NCI-H2227 treated with DMSO at 0.1 percent for 48 hours (cell line): ENCODE measurements at places on chromosomes 4 and X.

- no peak for DNase-seq
Measured at GRCh38 chr4:93912146-93912545, 83.6 kb downstream of the ATOH1 start.

GRCh38 chr4:58113126-58113525 is 1002.9 kb upstream of the IGFBP7 start:
- no peak for DNase-seq

DNA sequence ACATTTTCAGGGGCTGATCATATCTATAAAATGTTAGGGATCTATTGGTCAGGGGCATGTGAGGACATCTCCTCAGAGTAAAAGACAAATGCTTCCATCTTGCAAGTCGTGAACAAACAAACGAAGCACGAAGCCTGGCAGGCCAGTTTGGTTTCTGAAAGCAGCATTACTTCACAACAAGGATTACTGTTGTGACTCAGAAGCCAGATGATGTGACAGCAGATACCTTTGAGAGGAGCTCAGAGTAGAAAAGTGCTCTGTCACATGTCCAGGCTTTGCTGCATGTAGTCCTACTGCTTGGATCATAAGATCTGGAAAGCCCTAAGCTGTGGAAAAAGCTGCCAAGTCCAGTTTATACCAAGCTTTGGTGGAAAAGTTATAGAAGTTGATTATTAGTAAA is 1827.2 kb downstream of the ARAP2 start:
- DNase-seq: no peak

DNA sequence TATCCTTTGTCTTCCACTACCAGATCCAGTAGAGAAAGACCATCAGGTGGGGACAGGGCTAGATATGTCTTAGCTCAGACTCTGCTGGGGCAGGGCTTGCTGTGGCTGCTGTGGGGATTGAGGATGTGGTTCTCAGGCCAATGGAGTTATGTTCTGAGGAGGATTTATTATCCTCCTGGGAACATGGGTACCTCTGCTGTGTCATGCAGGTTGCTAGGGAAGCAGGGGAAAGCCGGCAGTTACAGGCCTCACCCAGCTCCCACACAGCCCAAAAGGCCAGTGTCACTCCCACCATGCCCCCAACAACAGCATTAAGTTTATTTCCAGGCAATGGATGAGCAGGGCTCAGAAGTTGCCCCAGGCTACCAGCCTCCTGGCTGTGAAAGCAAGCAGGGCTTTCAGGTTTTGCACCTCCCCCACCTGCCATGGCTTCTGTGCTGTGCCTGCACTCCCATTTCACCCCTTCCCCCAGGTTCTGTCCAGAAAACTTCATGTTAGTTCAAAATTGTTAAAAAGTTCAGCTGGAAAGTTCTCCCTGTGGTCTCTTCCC is 879.9 kb downstream of the ARAP2 start:
- DNase-seq: no peak

GRCh38 chr4:147696866-147697265 is 12.9 kb upstream of the PRMT9 start:
- DNase-seq: no peak

DNA sequence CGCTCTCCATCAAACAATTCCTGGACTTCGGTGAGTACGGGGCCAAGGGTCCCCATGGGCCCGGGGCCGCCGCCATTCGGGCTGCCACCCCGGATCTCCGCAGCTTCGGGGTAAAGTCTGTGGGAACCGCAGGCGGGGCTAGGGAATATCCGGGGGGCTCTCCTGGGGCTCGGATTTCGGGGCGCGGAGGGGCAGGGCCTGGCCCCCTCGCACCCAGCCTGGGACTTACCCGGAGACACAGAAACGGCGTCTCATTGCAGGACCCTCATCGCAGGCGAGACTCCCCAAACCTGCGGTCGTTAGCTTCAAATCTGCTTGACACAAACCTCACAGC is 413 bp downstream of the PDK3 start:
- DNase-seq: no peak

GRCh38 chr4:155781249-155781831 is 22.5 kb downstream of the GUCY1B1 start:
- DNase-seq: no peak

DNA sequence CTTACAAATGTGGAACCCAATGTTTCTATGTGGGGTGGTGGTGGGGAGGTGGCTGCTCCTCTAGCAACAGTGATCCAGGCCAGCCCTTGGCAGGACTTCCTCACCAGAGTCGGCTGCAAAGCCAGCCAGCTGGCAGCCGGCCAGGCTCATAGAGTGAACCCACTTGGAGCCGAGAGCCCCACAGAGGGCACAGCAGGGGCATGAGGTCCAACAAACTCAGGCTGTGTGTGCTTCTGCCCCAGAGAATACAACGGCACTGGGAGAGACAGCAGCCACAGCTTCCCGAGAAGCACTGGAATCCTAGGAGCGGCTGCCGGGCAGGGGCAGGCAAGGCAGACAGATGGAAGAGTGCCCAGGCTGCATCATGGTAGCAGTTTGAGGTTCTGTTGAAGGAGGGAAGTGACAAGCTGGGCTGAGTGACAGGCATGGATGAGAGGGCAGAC is 23.5 kb upstream of the SOWAHD start:
- peak; percentile 33 for DNase-seq

GRCh38 chr4:13966231-13967195 is 339.0 kb upstream of the BOD1L1 start:
- DNase-seq: no peak
